ENCODE measurements at places on chromosomes 5 and 9. TPM values are rescaled to one million over a fixed set of nuclear protein-coding genes. Genes with fewer than 3 reads are reported as not detected.

The ANKDD1B gene
- total RNA-seq, result 0.57 TPM

The GABRB2 gene
- not detected for total RNA-seq

The CYSRT1 gene
- total RNA-seq, result 0.52 TPM

The TRAPPC13 gene
- total RNA-seq, result 14.9 TPM

The NUTM2F gene
- not detected for total RNA-seq

The ADAMTSL1 gene
- not detected for total RNA-seq

- H3K36me3 ChIP-seq, result peaks cover 2% of the 10 kb centered on the region
- peaks cover 11% of the 10 kb centered on the region for H3K27me3 ChIP-seq
- no peak for DNase-seq
- H3K4me3 ChIP-seq, result no peak overlapping the region
- no peak overlapping the region for H3K27ac ChIP-seq
These were observed 12.7 kb downstream of the PDGFRB start for GRCh38 chr5:150142959-150143349.

- no peak for DNase-seq
- no peaks in the 10 kb centered on the region for H3K36me3 ChIP-seq
- H3K27ac ChIP-seq, result no peak overlapping the region
- H3K4me1 ChIP-seq, result no peaks in the 10 kb centered on the region
- no peaks in the 10 kb centered on the region for H3K27me3 ChIP-seq
These were observed 12.0 kb upstream of the NRARP start for GRCh38 chr9:137313956-137314560.

DNA sequence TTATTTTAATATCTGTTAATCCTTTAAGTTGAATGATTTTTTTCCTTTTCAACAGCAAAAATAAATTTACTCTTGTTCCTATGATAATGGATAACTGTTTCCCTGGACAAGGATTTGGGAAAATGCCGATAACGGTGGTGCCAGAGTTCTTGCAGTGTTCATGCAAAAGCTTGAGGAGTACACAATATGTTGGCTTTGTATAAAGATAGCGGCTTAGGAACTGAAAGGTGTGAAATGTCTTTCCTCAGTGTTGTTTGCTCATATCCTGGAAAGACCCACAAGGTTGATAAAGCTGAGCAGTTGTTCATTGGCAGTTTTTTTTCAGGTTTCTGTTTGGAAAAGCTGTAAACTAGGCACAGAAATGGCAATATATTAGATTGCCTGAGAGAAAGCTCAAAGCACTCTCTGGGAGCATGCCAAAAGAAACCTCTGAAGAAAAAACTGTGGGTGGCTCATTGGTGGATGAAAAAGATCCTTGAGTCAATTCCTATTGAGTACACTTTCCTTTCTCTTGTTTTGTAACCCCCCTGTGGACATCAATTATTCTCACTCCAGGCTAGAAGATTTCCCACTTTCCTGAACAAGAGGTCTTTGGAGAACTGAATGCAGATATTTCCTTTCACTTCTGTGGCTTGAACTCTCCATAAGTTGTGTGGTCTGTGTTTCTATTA is 117.2 kb upstream of the RGMB start:
- H3K27ac ChIP-seq, result no peak overlapping the region
- H3K4me1 ChIP-seq, result no peaks in the 10 kb centered on the region
- DNase-seq, result no peak

- H3K36me3 ChIP-seq, result no peaks in the 10 kb centered on the region
- H3K4me1 ChIP-seq, result peaks cover under 1% of the 10 kb centered on the region
- H3K4me3 ChIP-seq, result no peak overlapping the region
- no peak for DNase-seq
- peaks cover 3% of the 10 kb centered on the region for H3K27me3 ChIP-seq
- no peak overlapping the region for H3K27ac ChIP-seq
These were observed 205.4 kb downstream of the SNX18 start for GRCh38 chr5:54722846-54723433.

- no peaks in the 10 kb centered on the region for H3K4me1 ChIP-seq
- no peaks in the 10 kb centered on the region for H3K27me3 ChIP-seq
- no peak overlapping the region for H3K27ac ChIP-seq
- no peaks in the 10 kb centered on the region for H3K36me3 ChIP-seq
These were observed 293.1 kb upstream of the BRINP1 start for GRCh38 chr9:119662329-119662728.

DNA sequence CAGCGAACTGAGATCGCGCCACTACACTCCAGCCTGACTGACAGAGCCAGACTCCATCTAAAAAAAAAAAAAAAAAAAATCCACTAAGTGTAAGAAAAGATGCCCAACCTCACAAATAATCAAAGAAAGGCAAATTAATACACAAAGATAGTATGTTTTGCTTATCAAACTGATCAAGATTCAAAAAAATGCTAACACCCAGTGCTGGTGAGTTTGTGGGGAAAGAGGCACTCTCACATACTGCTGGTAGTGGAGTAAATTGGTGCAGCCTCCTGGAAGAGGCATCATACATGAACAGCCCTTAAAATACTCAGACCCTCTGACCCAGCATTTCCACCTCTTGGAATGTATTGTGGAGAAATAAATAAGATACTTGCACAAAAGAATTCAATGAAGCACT is 70.2 kb upstream of the LMX1B start:
- no peak for DNase-seq
- no peaks in the 10 kb centered on the region for H3K36me3 ChIP-seq
- no peaks in the 10 kb centered on the region for H3K4me1 ChIP-seq
- H3K27ac ChIP-seq, result no peak overlapping the region
- no peak overlapping the region for H3K4me3 ChIP-seq

DNA sequence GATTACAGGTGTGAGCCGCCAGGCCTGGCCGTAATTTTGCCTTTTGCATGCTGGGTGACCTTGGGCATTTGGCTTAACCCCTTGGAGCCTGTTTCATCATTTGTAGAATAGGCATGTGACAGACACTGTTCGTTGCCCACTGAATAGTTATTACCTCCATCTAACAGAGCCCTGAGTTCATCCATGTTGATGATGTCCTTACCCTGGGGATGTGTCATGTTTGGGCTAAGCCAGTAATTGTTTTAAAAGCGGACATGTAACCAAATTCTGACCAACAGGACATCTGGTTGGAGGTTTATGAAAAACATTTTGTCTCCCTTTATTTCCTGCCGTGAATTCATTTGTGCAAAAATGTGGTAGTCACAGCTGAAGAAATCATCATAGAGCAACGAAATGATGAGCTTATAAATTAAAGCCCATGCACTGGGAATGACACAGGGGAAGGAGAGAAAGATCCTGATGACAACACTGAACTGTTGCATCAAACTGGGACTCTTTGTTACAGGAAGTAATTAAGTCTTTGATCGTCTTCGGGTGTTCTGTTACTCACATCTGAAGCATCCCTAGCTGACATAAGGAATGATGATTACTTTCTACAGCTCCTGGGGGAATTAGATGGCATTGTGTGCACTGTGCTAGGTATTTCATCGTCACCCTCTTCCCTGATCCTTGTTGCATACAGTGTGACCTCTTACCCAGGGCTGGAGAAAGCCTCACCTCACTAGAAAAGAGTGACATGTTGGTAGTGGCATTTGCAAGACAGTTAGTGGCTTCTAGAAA is 117.8 kb downstream of the FGF18 start:
- H3K4me1 ChIP-seq, result no peaks in the 10 kb centered on the region

DNA sequence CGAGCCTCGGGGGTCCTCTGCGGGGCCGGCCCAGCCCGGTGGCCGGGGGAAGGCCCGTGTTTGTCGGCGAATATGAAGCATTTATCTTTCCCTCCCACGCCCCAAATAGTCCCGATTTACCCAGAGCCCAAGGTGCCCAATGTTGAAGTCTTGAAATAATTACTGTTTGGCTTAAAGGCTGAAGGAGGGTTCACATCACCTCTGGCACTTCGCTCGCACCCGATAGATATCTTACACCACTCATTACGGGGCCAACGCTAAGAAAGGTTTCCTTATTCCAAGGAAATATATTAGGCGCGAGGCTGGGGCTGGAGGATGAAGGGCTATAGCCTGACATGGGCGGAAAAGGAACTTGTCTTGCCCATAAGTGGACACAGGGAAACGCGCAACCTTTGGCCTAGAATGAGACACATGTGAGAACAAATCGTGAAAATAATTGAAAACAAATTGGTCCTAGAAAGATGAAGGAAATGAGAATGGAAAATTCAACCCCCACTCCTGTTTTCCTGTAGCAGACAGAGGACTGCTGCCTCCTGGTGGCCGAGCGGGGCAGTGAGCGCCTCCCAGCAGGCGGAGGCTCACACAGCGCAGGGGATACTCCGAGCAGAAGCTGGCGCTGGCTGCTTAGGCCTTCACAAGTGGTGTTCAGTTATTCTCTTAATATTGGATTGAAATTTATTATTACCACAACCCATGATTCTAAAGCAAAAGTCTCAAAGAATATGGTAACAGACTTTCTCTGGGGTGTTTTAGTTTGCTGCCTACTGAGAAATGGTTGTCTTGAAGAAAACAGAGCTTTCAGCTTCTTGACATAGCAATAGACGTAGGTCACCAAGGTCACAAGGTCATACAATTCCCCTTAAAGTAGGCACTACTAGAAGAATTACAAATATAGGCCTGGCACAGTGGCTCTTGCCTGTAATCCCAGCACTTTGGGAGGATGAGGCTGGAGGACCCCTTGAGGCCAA is 7.9 kb downstream of the CCL21 start:
- peak; percentile 70 for DNase-seq
- peaks cover 7% of the 10 kb centered on the region for H3K27me3 ChIP-seq
- peak overlapping the region; percentile 88 for H3K4me3 ChIP-seq
- peaks cover 3% of the 10 kb centered on the region for H3K36me3 ChIP-seq
- H3K27ac ChIP-seq, result no peak overlapping the region

DNA sequence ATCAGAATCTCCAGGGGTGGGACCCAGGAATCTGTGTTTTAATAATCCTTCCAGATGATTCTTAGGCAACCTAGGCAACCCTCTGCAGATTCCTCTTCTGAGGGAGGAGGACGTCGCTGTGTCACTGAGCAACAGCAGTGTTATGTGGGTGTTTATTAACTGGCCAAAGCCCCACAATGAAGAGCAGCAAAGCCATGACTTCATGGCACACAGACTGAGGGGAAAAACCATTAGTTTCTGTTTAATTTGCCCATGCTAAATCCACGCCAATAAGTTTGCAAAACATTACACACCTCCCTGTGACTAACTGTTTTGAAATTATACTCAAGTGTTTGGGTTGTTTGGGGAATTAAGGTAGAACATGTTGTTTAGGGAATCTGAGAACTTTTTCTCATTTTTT is 83.7 kb upstream of the TMED7 start:
- no peak overlapping the region for H3K4me3 ChIP-seq
- H3K27me3 ChIP-seq, result peaks cover 12% of the 10 kb centered on the region
- peaks cover 2% of the 10 kb centered on the region for H3K36me3 ChIP-seq

GRCh38 chr9:75960551-75960950 is 70.1 kb downstream of the PCSK5 start:
- peaks cover 13% of the 10 kb centered on the region for H3K4me1 ChIP-seq
- H3K4me3 ChIP-seq, result no peak overlapping the region
- H3K27me3 ChIP-seq, result no peaks in the 10 kb centered on the region

Measured in T-helper 17 cell (primary cell).